Activated CD8-positive, alpha-beta memory T cell treated with anti-CD3 and anti-CD28 coated beads, Interleukin-2, amount 10 ng/mL, durations not matched to agents 7 days and 5 days (primary cell): ENCODE measurements at places on chromosomes 4 and X. TPM values are rescaled to one million over a fixed set of nuclear protein-coding genes. Genes with fewer than 3 reads are reported as not detected.

The MAGEA2B gene
- total RNA-seq = not detected

DNA sequence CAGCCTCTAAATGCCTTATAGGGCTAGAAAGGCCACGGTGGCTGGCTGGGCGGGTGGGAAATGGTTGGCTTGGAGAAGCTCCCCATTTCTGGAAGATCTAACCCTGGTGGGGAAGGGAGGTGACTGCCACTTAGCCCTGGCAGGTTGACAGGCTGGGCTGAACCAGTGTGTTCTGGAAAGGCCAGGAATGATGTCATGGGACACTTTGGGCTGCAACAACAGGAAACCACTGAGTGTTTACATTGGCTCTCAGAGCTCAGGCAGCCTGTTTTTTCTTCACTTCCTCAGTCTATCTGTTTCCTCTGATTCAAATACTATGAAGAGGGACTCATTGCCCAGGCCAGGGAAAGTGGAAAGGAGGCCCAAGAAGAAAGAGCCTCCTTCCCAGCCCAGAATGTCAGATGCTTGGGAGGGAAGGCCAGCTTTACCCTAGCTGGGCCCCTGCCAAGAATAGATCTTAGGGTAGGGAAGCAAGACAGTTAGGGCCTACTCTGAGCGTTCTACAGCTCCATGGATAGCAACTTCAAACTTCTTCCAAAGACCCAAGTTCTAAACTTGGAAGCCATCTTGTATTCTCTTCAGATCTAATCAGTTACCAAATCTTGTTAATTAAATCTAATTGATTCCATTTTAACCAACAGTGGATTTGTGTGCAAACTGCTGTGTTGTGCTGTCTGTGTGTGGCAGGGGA, 65.8 kb upstream of the MSN start:
- DNase-seq = peak; percentile 78
- no peaks in the 10 kb centered on the region for H3K27me3 ChIP-seq
- H3K4me1 ChIP-seq = peaks cover 65% of the 10 kb centered on the region
- peak overlapping the region; percentile 93 for H3K27ac ChIP-seq
- no peak overlapping the region for H3K4me3 ChIP-seq

DNA sequence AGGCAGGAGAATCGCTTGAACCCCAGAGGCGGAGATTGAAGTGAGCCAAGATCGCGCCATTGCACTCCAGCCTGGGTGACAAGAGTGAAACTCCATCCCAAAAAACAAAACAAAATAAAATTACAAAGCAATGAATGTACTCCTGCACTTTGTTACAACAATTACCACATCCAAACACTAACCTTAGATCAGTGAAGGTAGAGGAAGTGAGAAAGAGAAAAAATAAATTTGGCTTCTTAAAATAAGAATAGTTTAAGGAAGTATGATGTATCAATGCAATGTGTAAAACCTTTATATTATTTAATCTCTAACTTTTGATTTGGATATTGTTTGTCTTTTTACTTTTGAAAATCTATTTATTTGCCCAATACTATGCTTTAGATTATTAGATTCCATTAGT, 21.7 kb upstream of the CSN1S1 start:
- H3K27me3 ChIP-seq = no peaks in the 10 kb centered on the region
- H3K27ac ChIP-seq = no peak overlapping the region
- no peak for DNase-seq
- no peaks in the 10 kb centered on the region for H3K4me1 ChIP-seq
- H3K36me3 ChIP-seq = no peaks in the 10 kb centered on the region

DNA sequence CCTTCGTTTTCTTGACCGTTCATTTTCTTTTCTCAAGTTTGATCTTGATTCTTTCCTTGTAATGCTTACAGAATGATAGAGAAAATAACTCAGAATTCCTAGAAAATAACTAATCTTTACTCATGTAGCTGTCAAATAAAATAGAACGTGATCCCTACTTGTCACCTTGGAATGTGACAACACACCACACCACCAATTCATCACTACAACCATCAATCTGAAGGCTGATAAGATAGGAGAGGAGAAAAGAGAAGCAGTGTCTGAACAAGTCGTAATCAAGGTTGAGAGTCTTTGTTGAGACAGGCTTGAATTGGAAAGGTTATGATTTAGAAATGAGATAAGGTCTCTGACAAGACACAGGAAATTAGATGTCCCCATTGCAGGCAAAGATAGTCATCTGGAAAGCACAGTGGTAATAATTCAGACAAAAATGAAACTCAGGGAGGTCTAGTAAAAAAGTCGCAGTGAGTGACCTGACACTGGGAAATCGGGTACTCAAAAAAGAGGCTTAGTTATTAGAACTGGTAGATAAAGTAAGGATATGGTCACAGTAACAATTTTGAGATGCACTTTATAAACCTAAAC, 456.2 kb downstream of the FAT4 start:
- H3K27ac ChIP-seq = no peak overlapping the region
- H3K36me3 ChIP-seq = no peaks in the 10 kb centered on the region
- no peaks in the 10 kb centered on the region for H3K4me1 ChIP-seq

GRCh38 chrX:19540076-19540475, 24.8 kb upstream of the MAP3K15 start:
- DNase-seq = no peak
- no peak overlapping the region for H3K4me3 ChIP-seq
- no peaks in the 10 kb centered on the region for H3K27me3 ChIP-seq
- H3K4me1 ChIP-seq = peaks cover 5% of the 10 kb centered on the region

The PAGE1 gene
- not detected for total RNA-seq

The MYOZ2 gene
- not detected for total RNA-seq

The PPBP gene
- total RNA-seq = not detected

The TMPRSS11D gene
- not detected for total RNA-seq
